ENCODE measurements at places on chromosomes 7 and 10.

DNA sequence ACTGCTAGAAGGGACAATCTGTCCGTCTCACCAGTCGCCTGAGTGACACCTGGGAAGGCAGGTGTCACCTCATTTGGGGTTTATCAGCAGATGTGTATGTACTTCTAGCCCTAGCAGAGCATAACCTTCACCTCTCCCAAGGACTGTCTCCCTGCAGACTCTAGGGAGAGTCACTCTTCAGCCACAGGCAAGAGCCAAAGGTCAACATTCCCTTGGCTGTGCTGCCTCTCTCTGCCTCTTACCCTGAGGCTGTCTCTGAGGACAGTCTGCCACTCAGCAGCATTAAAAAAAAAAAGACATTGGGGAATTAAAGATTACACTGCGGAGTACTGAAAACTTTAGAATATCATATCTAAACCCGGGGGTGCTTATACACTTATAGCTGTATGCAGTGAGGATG, 377.7 kb upstream of the FZD8 start:
- no peak for DNase-seq

DNA sequence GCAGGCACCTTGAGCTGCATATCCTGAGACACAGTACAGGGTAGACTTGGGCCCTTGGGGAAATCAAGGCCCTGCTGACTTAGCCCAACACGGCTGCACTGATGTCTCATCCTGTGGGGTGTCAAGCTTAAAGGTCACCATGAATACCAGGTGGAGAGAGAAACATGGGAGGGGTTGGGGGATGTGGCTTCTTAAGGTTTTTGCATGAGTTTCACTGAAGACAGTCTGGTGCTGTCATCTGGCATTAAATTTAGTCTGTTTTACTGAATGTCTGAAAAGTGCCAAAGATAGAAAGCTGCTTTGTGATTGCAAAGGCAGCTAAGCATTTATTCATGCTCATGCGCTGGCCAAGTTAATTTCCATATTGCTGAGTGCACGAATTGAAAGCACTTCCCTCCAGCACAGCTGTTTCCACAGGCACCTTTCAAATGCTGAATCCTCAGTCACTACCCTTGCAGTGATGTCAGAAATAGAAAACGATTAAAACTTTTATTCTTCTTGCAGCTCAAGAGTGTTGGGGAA, 102.1 kb downstream of the OSBPL3 start:
- no peak for DNase-seq

DNA sequence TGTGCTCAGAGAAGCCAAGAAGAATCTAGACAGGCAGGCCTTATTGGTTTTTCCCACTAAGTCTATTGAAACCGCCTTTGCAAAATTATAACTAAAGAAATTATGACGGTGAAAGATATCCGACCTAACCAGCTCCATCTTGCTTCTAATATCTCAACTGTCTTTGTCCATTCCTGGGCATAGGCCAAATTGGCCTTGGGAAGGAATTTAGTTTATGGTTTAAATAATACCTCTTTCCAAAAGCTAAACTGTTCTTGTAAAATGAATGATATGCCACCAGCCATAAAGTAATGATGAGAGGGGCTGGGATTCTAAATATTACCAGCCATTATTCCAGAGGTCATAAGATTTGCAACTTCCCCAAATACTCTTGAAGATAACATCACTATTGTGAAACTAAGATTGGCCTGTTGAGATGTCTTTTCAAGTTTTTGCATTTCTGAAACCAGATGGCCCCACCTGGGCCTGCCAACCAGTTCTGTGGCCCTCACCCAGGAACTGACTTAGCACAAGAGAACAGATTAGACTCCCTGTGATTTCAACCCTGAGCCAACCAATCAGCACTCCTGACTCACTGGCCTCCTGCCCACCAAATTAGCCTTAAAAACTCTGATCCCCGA, 41.2 kb upstream of the SLC35G1 start:
- no peak for DNase-seq

- DNase-seq: no peak
Observed at GRCh38 chr7:127107601-127108007, 145.1 kb downstream of the GRM8 start.

DNA sequence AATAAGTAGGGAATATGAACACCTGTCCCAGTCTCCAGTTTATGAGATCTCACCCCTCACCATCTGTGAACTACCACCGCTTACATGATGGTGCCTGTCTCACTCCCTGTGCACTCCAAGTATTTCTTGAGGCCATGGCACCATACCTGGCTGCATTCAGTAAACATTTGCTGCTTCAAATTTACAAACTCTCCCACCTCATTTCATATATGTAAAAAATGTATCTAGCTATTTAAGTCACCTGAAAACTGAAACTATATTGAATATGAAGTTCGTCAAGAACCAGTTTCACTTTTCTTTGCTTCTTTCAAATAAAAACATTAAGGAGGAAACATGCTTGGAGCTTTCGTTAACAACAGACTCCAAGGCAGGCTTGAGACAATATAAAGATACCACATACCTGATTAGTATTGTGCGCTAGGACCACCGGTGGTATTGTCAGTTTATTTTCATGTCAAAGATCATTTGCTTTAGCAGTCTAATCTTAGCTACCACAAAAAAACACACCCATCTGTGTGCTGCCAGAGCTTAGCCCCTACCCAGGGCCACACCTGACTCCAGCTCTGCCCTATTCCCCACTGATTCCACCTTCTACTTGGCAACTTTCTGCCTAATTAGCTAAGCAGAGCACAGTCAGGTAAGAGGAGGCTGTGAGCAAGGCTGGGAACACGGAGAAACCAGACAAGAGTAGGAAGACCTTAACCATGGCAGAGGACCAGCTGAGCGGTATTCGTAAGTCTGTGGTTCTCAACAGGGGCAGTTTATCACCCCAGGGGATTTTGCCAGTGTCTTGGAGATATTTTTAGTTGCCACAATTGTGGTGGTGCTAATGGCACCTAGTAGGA, 92.0 kb downstream of the ZFAND4 start:
- DNase-seq: no peak

DNA sequence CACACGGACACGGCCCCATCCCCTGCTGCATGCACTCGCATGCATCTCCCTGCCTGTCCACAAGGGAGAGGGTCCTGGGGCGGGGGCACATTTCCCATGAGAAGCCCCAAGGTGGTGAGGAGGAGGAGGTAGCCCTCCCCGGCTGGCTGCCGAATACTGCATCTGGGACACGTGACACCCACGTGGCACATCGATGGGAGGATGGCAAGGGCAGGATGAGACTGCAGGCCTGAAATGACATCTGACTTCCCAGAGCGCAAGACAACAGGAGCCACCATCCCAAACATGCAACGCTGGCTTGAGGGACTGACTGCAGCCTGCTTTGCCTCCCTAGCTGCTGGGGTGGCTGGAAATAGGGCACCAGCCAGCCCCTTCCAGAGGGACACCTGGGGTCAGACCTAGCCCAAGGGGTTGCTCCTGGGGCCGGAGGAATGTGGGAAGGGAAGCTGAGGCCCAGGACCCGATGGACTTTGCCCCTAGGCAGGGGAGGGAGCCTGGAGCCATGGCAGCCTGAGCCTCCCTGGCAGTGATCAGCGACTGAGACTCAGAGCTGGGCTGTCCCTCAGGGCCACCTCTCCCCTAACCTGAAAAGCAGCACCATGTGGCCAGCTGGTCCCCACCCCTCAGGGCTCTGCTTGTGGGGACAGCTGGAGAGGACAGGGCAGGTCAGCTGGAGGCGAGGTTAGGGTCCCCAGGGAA, 16.1 kb downstream of the BUD23 start:
- no peak for DNase-seq

DNA sequence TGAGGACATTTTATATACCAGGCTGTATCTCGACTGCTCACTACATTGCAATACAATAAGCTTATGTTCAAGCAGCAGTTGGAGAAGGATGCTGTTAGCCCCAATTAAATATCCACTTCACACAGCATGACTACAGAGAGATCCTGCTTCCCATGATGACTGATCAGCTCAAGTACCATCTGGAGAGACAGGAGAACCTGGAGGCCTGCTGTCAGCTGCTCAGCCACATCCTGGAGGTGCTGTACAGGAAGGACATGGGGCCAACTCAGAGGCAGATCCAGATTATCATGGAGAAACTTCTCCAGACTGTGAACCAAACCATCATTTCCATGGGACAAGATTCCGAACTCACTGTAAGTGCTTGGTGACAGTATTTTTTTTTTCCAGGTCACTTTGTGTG, 22.5 kb downstream of the RNF133 start:
- DNase-seq: no peak

- no peak for DNase-seq
Observed at GRCh38 chr10:132484922-132485321, 52.7 kb upstream of the INPP5A start.

- DNase-seq: no peak
Observed at GRCh38 chr10:68135362-68135761, 26.1 kb downstream of the MYPN start.

DNA sequence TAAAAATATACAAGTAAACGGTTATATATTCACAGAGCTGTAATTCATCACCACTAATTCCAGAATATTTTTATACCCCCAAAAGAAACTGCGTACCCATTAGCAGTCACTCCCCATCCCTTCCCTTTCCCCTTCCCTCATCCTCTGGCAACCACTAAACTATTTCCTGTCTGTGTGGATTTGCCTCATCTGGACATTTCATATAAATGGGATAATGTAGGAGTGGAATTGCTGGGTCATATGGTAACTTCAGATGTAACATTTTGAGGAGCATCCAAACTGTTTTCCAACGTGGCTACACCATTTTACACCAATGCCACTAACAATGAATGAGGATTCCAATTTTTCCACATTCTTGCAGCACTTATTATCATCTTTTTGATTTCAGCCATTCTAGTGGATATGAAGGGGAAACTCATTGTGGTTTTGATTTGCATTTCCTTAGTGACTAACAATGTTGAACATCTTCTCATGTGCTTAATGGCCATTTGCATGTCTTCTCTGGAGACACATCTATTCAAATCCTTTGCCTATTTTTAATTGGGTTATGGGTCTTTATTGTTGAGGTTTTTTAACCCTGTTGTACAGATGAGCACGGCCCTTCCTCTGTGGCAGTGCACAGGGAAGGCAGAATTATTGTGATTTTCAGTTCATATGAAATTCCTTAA, 79.2 kb downstream of the RBM20 start:
- no peak for DNase-seq

DNA sequence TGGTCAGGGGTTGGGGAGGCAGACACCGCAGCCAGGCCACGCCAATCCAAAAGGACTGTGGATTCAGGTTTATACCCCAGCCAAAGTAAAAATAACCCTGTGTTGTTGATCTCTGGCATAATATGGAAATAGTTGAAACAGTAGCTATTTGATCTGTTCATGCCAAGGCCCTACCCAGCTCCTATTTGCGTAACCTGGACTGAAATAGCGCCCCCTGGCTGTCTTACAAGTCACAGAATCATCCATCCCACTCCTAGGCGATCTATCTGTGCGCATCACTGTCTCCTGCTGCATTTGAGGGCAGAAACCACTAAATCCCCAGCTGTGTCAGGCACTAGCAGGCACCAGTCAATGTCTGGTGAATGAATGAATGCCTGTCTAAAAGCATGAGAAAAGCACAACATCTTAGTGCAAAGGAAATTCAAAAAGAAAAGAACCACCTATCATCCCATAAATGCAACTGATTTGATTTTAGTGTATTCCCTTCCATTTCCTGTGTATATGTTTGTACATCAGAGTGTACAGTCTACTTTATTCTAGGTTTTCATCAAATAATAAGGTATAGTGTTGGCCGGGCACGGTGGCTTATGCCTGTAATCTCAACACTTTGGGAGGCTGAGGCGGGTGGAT, 160.0 kb downstream of the SLIT1 start:
- peak; percentile 36 for DNase-seq

- DNase-seq: no peak
Observed at GRCh38 chr10:132597654-132598053, 60.1 kb downstream of the INPP5A start.

- no peak for DNase-seq
Observed at GRCh38 chr10:97584798-97585438, 729 bp downstream of the HOGA1 start.

- DNase-seq: no peak
Observed at GRCh38 chr7:129515381-129515780, 13.1 kb downstream of the SMKR1 start.

DNA sequence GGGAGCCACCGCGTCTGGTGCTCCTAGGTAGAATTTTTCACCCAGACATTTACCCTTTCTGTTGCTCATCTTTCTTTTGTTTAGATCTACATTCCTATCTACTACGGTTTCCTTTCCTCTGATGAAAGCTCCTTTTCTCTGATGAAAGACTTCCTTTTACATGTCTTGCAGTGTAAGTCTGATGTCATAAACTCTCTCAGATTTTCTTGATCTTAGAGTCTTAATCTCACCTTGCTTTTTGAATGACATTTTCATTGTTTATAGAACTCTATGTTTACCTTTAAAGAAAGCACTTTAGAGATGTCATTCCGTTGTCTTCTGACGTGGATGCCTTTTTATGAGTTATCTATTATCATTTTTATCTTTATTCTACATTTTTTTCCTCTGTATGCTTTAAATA, 171.8 kb upstream of the MTPN start:
- no peak for DNase-seq
